ENCODE measurements at places on chromosomes 1 and 21.

DNA sequence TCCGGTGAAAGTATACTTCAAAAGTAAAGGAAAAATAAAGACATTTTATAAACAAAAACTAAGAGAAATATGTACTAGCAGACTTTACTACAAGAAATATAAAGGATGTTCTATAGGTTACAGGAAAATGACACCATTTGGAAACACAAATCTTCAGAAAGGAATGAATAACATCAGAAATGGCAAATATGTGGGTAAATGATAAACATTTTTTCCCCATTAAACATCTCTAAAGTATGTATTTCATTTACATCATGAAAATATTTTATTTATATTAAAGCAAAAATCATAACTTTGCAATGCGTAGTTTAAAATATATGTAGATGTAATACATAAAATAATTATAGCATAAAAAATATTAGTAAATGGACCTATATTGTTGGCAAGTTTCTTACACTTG, 184.1 kb upstream of the ZNHIT6 start:
- H3K27me3 ChIP-seq, result no peaks in the 10 kb centered on the region
- H3K4me3 ChIP-seq, result no peak overlapping the region
- no peaks in the 10 kb centered on the region for H3K36me3 ChIP-seq
- no peak overlapping the region for H3K27ac ChIP-seq
- H3K4me1 ChIP-seq, result no peaks in the 10 kb centered on the region

DNA sequence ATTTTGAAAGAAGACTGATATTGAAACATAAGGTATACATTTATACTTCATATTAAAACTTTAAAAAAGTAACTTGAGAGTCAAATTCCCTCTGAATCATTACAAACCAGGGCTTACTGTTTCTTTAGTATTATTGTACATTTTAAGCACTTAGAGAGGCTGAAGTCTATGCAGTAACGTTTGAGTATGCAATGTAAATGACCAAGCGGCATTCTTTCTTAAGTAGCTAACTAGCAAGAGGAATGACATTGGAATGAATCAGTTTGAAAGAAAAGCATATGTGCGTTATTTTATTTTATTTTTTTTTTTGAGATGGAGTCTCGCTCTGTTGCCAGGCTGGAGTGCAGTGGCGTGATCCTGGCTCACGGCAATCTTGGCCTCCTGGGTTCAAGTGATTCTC, 24.3 kb downstream of the WNT2B start:
- H3K27ac ChIP-seq, result no peak overlapping the region
- H3K4me1 ChIP-seq, result peaks cover 19% of the 10 kb centered on the region
- no peaks in the 10 kb centered on the region for H3K36me3 ChIP-seq
- no peak overlapping the region for H3K4me3 ChIP-seq
- no peak for DNase-seq

GRCh38 chr1:35069746-35070145, 9.4 kb upstream of the ZMYM1 start:
- H3K4me3 ChIP-seq, result no peak overlapping the region
- no peak overlapping the region for H3K27ac ChIP-seq
- H3K4me1 ChIP-seq, result no peaks in the 10 kb centered on the region
- H3K27me3 ChIP-seq, result no peaks in the 10 kb centered on the region
- no peaks in the 10 kb centered on the region for H3K36me3 ChIP-seq

DNA sequence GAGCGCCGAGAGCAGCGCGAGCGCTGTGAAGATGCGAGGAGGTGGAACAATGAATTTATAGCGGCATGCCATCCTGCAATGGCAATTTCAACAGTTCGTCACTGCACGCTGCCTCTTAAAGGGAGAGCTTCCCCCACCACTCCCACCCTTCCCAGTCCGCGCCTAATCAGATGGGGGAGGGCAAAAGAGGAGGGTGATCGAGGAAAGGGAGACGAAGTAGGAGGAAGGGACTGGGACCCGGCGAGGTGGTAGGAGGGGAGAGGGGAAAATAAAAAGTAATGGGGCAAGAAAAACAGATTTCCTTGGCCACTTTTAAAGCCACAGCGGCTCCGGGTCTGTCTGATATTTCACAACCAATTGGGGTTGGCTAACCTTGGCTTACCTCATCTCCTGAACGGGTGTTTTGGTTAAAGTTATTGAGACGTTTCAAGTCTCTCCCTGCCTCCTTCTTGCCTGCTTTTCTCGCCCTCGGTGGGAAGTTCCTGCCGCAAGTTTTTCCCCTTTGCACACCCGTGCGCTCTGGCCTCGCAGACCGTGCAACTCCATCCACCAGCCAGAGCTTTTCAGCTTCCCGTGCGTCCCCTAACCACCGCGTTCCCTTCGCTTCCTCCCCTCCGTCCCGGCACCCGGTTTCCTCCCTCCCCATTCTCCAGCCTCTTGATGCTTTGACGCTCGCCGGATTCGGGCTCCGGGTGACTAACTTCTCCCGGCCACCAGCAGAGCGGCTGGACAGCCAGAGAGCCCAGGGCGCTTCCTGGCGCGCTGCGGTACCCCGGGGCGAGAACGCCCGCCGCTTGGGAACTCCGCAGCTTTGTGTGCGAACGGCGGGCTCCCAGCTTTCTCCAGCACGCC, at the start of gene ADAMTS5:
TSS of gene ADAMTS5 (minus strand) at position 27 of the 852 bp plus-strand sequence. CDS start 697 bp downstream, outside the sequence.
- H3K27me3 ChIP-seq, result no peaks in the 10 kb centered on the region
- no peak for DNase-seq
- no peaks in the 10 kb centered on the region for H3K36me3 ChIP-seq

GRCh38 chr1:8892026-8892425, 13.5 kb upstream of the ENO1 start:
- peaks cover 32% of the 10 kb centered on the region for H3K4me1 ChIP-seq
- no peaks in the 10 kb centered on the region for H3K36me3 ChIP-seq
- H3K27me3 ChIP-seq, result no peaks in the 10 kb centered on the region
- no peak overlapping the region for H3K4me3 ChIP-seq
- DNase-seq, result no peak

DNA sequence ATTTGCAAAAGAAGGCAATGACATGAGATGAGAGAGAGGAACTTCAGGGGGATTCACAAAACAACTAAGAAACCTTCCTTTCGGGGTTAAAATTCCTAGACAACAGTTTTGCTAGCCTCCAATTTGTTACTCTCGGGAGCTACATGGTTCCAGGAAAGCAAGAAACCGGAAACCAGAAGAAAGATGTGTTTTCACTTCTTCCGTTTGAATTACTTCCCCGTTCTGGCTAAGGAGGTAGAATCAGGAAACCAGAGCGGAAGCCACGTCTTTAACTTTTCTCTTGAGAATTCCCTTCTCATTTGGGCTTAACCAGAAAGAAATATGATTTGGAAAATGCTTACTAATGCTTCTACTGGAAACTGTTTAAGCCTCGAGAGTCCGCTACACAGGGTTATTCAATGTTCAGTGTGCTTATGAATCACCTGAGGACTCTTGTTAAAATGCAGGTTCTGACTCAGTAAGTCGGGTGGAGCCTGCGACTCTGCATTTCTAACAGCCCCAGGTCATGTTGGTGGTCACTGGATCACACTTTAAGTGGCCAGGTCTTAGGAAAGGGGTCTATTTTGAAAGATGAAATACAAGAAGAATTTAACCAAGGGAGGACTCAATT, 43.5 kb upstream of the MCOLN3 start:
- H3K36me3 ChIP-seq, result no peaks in the 10 kb centered on the region
- no peak overlapping the region for H3K4me3 ChIP-seq
- H3K4me1 ChIP-seq, result peaks cover 7% of the 10 kb centered on the region
- H3K27me3 ChIP-seq, result no peaks in the 10 kb centered on the region
- no peak overlapping the region for H3K27ac ChIP-seq

DNA sequence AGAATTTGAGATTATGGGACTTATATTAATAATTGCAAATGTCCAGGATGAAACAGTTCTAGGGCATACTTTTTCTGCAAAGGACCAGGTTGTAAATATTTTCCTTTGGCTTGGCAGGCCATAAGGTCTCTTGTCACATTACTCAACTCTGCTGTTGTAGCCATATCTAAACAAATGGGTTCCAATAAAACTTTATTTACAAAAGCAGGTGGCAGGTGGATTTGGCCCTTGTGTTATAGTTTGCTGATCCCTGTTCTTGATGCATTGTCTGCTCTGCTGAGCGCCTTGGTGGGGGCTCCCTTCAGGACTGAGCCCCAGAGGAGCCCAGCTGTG, 258.5 kb downstream of the FOXD2 start:
- no peaks in the 10 kb centered on the region for H3K36me3 ChIP-seq
- no peak for DNase-seq
- no peaks in the 10 kb centered on the region for H3K27me3 ChIP-seq
- peaks cover 27% of the 10 kb centered on the region for H3K4me1 ChIP-seq

- H3K4me1 ChIP-seq, result no peaks in the 10 kb centered on the region
- no peaks in the 10 kb centered on the region for H3K36me3 ChIP-seq
- no peak overlapping the region for H3K4me3 ChIP-seq
- no peak for DNase-seq
- no peak overlapping the region for H3K27ac ChIP-seq
These were observed 502.8 kb downstream of the SMYD3 start for GRCh38 chr1:246004301-246004700.

Data from PC-9 (cell line).